ENCODE measurements at places on chromosomes 5 and 9.
A peak's percentile ranks its signal among the peaks of the same experiment; 100 is the strongest.

DNA sequence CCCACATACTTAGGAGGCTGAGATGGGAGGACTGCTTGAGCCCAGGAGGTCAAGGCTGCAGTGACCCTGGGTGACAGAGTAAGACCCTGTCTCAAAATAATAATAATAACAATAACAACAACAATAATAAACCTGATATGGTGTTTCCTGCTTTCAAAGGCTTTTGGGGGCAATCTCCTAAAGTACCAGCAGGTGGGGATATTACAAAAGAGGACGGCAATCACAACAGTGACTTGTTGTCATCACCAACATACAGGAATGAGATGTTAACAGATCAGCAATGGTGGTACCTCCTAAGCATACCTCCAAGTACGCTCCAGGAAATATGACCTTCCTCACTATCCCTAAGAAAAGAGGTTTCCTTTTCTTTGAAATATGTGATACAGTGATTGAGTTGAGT, 91.1 kb upstream of the RNF180 start:
- peak; percentile 20 for DNase-seq

GRCh38 chr9:92619601-92620300, 50.2 kb downstream of the IPPK start:
- no peak for DNase-seq

GRCh38 chr9:87310827-87311523, 186.7 kb upstream of the DAPK1 start:
- DNase-seq, result no peak

GRCh38 chr5:133250527-133250926, 198.7 kb downstream of the HSPA4 start:
- no peak for DNase-seq

DNA sequence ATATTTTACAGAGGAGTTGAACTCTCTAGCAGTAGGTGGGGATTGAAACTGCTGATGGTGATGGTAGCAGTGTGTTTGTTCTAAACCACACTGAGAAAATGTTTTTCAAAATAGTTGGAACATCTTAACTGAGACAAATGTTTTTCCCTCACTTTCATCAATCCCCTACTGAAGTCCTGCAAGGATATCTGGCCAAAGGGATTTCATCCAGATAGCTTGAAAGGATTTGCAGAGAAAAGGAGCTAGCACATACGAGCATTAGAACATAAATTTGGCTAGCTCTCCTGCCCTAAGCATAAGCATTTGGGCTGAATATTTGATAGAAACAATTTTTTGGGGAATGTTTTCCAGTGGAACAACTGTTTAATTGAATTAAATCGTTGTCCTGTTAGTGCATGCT, 153.9 kb downstream of the CDH9 start:
- DNase-seq, result no peak

GRCh38 chr5:17312358-17312757, 94.9 kb downstream of the BASP1 start:
- DNase-seq, result no peak

DNA sequence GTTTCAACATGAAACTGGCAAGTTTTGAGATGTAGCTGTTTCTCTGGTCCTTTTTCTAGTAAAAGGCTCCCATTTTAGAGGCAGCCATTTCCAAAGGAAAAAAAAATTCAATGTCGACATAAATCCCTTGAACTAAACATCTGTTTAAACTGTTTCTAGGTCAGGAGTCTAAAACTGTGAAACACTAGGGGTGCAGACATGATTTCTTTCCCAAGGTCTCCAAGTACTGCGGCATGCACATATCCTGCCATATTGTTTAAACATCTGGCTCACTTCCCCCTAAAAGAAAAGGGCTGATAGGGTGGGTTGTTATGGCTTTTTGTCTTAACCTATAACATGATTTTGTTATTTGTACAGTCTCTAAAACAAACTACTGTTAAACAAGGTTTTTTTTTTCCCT, 51.1 kb downstream of the NFIB start:
- no peak for DNase-seq

- DNase-seq, result no peak
Measured at GRCh38 chr9:81621785-81622259, 67.5 kb downstream of the TLE1 start.

- no peak for DNase-seq
Measured at GRCh38 chr5:133531178-133531577, 81.2 kb downstream of the FSTL4 start.

- no peak for DNase-seq
Measured at GRCh38 chr9:101265261-101265660, 119.5 kb downstream of the BAAT start.

DNA sequence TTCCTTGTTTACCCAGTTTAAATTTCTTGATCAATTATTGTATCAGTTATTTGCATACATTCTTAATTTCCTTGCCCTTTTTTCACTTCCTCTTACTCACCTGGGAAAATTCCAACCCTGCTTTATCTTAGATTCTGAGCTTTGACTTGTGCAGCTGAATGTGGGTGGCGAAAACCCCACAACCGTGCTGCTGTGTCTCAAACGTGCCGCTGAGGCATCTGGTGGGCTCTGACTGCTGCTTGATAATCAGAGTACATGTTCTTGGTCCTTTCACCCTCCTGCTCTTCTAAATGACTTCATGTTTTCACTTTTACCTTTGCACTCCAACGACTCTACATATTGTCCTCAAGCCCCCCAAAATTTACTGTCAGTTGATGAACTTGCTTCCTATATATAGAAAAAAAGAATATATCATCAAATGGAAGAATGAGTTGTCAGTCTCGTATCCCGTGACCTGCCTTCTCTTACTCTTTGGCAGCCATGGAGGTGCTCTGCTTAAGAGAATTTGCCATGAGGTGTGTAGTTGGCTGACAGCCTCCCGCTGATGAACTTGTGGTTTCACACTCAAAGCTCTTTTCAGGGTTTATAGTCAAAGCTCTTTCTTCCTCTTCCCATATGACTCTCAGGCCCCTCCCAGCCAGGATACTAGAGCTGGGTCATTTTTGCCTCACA, 14.0 kb upstream of the JAK2 start:
- peak; percentile 60 for DNase-seq

Data from suppressor macrophage (primary cell).